Dorsolateral prefrontal cortex (tissue), 122 donors: ENCODE measurements at places on chromosomes 2 and 18. TPM values are rescaled to one million over a fixed set of nuclear protein-coding genes. Genes with fewer than 3 reads are reported as not detected.

DNA sequence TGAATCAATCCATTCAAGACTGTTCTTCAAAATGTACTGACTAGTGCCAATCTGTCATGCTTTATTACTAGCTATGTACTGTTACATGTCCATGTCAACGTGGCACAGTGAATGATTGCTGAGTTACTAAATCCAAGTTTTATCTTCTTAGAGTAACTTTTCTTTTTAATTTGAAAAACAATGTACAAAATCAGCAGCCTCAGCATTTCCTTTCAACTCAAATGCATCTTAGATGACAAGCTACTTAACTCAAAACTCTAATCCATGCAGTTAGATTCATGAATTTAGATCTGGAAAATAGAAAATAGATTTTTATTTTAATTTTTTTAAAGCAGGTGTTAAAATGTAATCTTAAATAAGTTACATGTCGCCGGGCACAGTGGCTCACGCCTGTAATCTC lies 174.2 kb downstream of the CAPN13 start:
- DNase-seq, result no peak

DNA sequence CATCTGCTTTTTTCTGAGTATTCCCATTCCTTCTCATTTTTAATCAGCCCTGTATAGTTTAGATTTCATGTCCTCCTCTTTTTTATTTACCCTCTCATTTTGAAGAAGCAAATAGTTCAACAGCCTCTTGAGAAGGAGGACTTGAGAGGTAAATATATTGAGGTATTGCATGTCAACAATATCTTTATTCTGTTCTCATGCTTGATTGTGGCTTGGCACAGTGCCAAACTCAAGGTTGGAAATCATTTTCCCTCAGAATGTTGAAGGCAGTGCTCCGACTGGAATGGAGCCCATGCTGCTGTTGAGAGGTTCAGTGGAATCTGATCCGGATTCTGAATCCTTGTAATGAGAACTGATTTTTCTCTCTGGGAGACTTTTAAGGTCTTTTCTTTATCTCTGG lies 31.0 kb upstream of the GALNT3 start:
- no peak for DNase-seq

GRCh38 chr2:181516992-181517391 lies 59.8 kb downstream of the ITGA4 start:
- no peak for DNase-seq

DNA sequence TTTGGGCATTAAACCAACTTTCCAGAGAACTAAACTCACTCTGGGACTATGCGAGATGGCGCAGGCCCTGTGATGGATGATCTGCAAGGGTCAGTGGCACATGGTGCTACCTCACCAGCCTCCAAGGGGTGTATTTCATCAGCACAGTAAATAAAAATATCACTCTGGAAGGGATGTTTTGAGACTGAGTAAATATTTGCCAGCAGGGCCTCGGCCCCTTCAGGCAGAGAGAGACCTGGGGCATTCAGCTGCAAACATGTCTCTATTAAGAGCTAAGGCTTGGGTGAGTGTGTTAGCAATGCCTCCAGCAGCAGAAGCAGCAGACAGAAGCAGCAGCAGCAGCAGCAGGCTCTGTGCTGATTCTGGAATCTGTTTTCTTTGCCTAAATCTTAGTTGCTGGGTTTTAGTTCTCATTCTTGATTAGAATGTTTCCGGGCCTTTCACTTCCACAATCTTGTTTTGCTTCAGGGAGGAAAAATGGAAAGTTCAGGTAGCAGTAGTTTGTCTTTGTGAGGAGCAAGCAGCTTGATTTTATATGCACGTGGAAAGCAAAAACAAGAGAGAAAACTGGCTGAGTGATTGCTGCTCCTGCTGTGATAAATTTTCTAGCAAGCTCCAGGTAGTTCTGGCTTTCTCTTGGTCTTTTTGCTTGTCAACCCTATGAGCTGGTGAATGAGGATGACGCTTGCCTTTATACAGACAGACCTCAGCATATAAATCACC lies 18.6 kb downstream of the ADCYAP1 start:
- DNase-seq, result no peak

GRCh38 chr2:49616800-49617199 lies 462.5 kb upstream of the FSHR start:
- no peak for DNase-seq

DNA sequence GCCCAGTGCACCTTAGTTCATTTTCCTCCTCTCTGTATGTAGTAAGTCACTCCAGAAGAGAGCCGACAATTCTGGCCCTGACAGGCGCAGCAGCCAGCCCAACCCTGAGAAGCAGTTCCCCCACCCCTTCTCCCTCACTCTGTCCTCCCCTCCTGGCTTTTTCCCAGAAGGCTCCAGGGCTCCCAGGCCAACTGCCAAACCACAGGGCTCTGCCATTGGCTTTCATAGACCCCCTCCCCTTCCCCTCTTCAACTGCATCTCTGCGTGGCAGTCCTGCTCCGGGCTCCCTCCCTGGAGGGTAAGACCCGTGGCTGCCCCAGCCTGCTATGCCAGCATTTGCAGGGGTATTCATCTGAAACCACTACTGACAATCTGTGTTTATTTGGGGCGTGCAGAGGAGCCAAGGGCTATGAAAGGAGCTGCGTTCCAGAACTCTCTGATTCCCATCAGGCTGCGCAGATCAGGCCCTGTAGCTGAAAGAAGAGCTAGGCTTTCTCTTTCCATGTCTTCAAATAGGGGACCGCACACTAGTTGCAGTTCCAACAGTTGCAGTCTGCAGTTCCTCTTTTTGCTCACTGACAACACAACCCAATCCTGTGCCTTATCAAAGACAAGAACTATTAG lies 388.6 kb upstream of the TNP1 start:
- DNase-seq, result peak; percentile 64

DNA sequence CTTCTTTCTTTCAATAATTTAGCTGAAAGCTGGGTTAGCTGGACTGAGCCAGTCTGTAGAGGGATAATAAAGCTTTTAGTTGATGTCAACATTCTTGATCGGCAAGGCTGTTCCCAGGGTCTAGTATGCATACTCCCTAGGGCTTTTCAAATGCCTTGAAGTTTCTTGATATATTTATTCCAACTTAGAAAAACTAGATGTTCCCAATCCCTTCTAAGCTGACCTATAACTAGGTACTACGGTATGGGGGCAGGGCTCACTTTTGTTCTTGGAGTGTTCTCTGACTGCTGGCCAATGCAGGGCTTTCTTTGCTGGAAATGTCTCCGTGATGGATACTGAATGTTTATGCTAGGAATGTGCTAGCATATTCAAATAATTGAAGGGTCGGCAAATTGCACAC lies 258.6 kb upstream of the TANK start:
- no peak for DNase-seq

Gene TMEM17
- total RNA-seq, result 4.8 TPM

Gene SULT1C2
- 0.44 TPM for total RNA-seq

Gene CXCR4
- total RNA-seq, result 13.9 TPM
